HAP-1 (cell line): ENCODE measurements at places on chromosomes 16 and 17.

GRCh38 chr17:39261286-39261685 is 35.5 kb upstream of the STAC2 start:
- peak; percentile 65 for DNase-seq

- no peak for DNase-seq
Observed at GRCh38 chr16:81758376-81758775, 20.7 kb upstream of the PLCG2 start.

- no peak for DNase-seq
Observed at GRCh38 chr16:70460737-70461261, 6.4 kb downstream of the FCSK start.

GRCh38 chr16:81778861-81779535 is at the start of gene PLCG2:
Gene PLCG2, plus strand, starts transcription at chr16:81779291. Its CDS starts 6,699 bp downstream, at chr16:81785990.
- DNase-seq, result peak; percentile 56

DNA sequence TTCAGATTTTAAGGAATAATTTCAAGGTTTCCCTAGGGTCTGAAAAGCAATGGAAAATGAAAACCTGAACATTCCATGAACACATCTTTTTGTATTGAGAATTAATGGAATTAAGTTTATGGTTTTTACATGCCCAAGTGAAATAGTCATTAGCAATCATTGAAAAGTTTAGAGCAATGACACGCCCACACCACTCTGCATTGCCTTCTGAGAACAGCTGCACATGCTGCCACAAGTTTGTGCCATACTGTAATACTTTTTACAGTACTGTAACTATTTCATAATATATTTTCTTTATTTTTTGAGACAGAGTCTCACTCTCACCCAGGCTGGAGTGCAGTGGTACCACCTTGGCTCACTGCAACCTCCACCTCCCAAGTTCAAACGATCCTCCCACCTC is 345.2 kb upstream of the PMFBP1 start:
- no peak for DNase-seq

- DNase-seq, result no peak
Observed at GRCh38 chr16:11791144-11791828, 5.8 kb downstream of the ZC3H7A start.

DNA sequence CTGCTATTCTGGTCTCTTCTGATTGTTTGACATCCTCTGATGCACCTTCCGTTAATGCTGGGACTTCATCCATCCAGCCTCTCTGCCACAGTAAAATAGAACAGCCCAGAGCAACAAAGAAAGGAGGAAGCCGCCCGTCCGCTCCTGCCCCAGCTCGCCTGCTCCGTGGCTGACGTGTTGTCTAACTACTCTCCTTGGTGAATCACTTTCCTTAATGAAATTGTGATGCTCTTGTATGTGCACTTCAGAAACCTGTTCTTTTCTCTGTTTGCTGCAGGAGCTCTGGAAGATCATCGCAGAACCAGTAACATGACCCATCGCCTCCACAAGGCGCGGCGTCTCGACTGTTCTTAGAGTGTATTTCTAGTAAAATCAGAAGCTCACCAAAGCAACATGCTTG is 24.3 kb downstream of the METTL22 start:
- no peak for DNase-seq

- DNase-seq, result no peak
Observed at GRCh38 chr16:54657058-54657708, 273.5 kb upstream of the IRX5 start.

- no peak for DNase-seq
Observed at GRCh38 chr17:1031711-1032110, 34.8 kb downstream of the TIMM22 start.

DNA sequence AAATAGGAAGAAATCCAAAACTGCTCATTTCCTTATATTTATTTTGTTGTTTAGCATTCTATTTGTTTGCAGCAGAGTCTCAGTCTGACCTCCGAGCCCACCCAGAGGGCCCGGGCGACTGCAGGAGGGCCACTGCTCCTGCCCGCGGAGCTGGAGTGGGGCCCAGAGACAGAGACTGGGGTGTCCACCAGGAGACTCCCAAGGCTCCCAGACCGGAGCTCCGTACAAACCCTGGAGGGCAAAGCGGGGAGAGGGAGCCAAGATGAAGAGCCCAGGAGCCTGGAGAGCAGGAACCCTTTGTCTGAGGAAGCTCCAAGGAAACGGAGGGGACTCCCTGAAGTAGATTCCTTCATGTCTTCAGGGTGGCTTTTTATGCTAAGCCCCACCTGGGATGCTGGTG is 57.9 kb downstream of the AXIN2 start:
- no peak for DNase-seq

- no peak for DNase-seq
Observed at GRCh38 chr16:1038932-1039331, 33.6 kb upstream of the SSTR5 start.

DNA sequence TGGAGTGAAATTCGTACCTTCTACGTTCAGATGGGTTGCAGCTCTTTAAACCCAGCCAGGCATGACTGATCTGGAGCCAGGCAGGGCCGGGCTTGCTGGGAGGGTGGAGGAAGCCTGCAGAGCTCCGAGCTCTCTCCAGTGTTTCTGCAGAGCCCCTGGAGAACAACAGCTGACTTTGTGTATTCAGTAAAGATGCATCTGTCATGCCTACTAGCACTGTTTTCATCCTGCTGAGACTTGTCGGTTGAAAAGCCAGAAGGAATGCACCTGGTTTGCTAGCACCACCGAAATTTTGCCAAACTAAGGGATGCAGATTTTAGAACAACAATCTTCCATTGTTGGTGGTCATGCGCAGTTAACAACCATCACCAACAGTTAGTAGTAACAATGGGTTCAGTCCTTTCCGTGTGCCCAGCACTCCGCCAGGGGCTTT is 22.4 kb upstream of the SCNN1B start:
- DNase-seq, result no peak

GRCh38 chr17:77124192-77124889 is 16.4 kb upstream of the SEC14L1 start:
- no peak for DNase-seq

- DNase-seq, result no peak
Observed at GRCh38 chr17:41452281-41452680, 11.5 kb upstream of the KRT38 start.

DNA sequence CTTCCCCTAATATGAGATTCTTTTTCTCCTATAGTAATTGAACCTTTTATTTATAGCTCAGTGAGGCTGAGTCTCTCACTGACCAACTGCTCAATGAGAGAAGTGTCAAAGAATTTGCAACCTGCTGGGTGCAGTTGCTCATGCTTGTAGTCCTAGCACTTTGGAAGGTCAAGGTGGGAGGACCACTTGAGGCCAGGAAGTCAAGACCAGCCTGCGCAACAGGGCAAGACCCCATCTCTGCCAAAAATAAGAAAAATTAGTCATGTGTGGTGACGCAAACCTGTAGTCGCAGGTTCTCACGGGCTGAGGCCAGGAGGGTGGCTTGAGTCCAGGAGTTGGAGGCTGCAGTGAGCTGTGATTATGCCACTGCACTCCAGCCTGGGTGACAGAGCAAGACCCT is 30.9 kb upstream of the CRYBA1 start:
- DNase-seq, result no peak

DNA sequence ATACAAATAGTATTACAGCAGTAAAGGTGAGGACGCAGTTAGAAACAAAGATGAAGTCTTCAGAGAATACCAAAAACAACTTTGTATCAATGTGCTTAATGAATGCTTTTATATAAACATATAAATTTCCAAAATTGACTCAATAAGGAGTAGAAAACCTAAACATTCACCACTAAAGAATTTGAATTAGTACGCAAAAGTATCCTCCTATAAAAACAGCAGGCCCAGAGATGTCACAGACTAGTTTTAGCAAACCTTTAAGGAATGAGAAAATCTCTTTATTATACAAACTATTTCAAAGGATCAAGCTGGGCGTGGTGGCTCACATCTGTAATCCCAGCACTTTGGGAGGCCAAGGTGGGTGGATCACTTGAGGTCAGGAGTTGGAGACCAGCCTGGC is 86.2 kb downstream of the OR1D5 start:
- no peak for DNase-seq
